Aorta (tissue), 5 donors: ENCODE measurements at places on chromosomes 4 and X. TPM values are rescaled to one million over a fixed set of nuclear protein-coding genes. Genes with fewer than 3 reads are reported as not detected.

GRCh38 chr4:23911675-23912455 lies 22.0 kb upstream of the PPARGC1A start:
- DNase-seq, result no peak
- no peaks in the 10 kb centered on the region for H3K36me3 ChIP-seq
- H3K4me3 ChIP-seq, result no peak overlapping the region
- H3K27ac ChIP-seq, result no peak overlapping the region
- no peaks in the 10 kb centered on the region for H3K4me1 ChIP-seq

TBC1D14 gene
- total RNA-seq, result 59.7 TPM

CT45A10 gene
- total RNA-seq, result not detected

GAGE12H gene
- total RNA-seq, result not detected

DNA sequence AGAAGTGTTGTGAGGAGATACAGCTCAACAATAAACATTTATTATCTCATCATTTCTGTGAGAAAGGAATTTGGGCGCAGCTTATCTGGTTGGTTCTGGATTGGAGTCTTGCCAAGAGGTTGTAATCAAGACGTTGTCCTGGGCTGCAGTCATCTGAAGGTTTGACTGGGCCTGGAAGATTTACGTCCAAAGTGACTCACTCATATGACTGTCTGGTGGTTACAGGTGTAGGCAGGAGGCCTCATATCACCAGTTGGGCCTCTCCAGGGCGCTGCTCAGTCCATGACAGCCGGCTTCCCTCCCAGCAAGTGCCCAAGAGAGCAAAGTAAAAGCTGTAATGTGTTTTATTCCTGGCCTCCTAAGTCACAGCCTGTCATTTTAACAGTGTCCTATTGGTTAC lies 106.3 kb downstream of the USP46 start:
- H3K27ac ChIP-seq, result no peak overlapping the region
- no peaks in the 10 kb centered on the region for H3K4me1 ChIP-seq
- H3K4me3 ChIP-seq, result no peak overlapping the region

DNA sequence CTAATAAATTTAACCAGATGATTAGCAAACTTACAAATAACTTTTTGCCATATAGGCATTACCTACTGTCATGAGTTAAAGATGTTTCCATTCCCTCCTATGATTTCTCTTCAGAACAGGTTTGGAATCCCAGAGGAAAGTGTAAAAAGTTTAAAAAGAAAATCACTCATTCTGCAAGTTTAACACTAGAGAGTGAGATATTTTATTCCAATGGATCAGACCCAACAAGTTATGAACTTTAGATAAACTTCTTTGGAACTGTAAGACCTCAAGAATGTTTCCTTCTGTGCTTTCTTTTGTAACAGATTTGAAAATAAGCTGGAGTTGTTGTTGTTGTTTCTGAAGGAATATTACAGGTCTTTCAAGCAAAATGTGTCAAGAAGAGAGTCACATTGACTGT lies 51.6 kb downstream of the PPP3CA start:
- H3K4me1 ChIP-seq, result no peaks in the 10 kb centered on the region
- DNase-seq, result no peak
- no peaks in the 10 kb centered on the region for H3K27me3 ChIP-seq

TMEM31 gene
- not detected for total RNA-seq

GRCh38 chr4:48035952-48036351 lies 19.4 kb downstream of the NIPAL1 start:
- no peaks in the 10 kb centered on the region for H3K27me3 ChIP-seq
- no peak overlapping the region for H3K27ac ChIP-seq
- DNase-seq, result no peak
